ENCODE measurements at places on chromosomes 3 and 15.

DNA sequence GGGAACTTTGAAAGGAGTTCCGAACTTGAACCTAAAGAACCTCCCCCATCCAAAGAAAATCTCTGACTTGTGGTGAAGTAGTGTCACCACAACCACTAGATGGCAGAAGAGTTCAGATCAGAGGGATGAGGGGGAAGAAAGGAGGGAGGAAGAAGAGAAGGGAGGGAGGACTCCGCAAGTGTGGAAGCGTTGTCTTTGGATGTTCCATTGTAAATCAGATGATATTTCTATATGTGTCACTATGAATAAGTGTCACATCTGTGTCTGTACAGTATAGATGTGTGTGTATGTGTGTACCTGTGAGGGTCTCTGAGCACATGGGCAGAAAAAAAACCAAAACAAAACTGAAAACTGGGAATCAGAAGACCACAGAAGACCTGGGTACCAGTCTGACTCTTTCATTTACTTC is 16.9 kb downstream of the SLC24A1 start:
- DNase-seq: peak; percentile 91

- DNase-seq: peak; percentile 83
Observed at GRCh38 chr3:157572559-157573270, 69.5 kb upstream of the VEPH1 start.

DNA sequence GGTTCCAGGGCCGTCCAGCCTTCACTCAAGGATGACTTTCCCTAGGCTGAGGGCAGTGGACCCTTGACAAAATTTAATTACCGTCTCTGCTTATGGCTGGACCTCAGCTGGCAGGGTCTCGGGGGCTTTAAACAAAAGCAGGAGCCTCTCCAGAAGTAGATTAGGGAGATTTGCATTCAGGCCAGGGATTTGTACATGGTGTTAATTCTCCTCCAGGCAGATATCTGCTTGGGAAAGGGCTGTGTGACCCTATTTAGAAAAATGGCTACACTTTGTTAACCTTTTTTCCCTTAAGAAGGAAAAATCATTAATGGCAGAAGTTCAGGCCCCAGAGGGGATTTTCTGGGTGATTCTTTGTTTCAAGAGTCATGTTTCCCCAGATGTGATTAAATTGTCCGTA is 329.1 kb upstream of the C2CD4B start:
- DNase-seq: peak; percentile 85

- DNase-seq: no peak
Observed at GRCh38 chr15:80456517-80457492, 52.6 kb downstream of the ARNT2 start.

DNA sequence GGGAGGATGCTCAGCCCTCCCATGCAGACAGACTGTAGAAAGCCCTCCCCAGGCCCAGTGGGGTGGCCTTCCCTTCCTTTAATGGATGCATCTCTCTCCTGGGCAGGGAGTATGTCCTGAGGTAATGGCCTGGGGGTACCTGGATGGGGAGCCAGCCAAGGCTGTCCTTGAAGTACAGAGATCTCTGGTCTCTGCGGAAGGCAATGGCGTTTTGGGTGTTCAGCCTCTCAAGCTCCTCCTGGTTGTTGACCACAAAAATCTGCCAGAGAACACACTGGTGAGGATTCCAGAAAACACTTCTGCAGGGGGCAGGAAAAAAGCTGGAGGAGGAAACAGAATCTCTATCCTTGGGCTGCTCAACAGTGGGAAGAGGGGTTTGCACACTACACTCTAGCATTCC is 28.9 kb downstream of the EAF1 start:
- DNase-seq: no peak

- DNase-seq: no peak
Observed at GRCh38 chr3:38049358-38050126, 10.5 kb downstream of the DLEC1 start.

- no peak for DNase-seq
Observed at GRCh38 chr3:43290956-43291355, 4.6 kb downstream of the SNRK start.

DNA sequence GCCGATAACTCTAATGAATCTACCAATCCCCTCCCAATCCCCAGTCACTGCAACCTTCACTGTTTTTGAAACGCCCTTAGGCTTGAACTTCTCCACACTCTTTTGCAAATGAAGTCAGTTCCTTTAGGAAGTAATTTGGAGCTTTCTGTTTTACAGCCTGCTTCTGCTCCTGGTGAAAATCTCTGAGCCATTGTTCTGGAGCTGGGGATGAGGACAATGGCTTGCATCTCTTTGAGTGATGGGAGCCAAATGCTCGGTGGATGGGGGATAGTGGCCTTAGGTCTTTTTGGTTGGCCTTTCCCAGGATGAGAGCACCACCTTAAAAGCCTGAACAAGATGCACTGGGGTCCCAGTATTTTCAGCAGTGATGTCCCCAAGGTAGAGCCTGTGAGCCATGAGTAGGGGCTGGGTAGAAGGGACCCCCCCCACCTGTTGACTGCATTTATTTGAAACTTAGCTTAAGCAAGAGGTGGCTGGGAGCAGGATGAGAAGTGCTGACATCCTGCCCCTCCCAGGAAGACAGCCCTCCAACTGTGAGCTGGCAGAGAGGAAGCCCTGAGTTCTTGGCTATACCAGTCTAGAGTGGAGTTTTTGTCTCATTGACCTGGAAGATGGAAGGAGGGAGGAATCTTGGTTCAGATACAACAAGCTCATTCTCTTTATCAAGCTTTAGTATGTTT is 7.6 kb upstream of the MYO5C start:
- no peak for DNase-seq

- DNase-seq: no peak
Observed at GRCh38 chr3:177482048-177482691, 284.9 kb upstream of the TBL1XR1 start.

GRCh38 chr15:85693277-85693676 is 101.4 kb downstream of the KLHL25 start:
- DNase-seq: no peak

- no peak for DNase-seq
Observed at GRCh38 chr3:14507757-14508504, 32.2 kb downstream of the GRIP2 start.

DNA sequence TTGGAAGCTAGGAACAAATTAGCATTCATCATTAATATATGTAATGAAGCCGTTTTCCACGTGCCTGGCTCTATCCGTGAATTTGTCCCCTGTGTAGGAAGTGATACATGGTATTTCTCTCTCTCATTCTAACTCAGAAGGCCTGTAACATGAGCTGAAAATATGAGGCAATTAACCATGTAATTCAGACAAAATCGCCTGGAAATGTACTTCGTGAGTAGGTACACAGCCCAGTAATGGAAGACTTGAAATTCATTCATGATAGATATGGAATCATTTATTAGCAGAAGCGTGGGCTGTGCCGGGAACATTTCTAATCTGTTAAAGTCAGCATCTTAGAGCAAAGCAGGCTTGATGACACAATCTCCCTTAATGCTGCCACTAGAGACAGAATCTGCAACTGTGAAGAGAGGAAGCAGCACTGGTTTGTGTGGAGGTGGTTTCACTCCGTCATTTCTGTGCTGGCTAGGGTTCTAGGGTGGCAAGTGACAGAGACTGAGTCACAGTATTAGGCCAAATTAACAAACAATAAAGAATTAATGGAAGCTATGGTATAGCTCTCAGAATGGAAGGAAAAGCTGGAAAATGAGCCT is 225.0 kb upstream of the PROK2 start:
- no peak for DNase-seq

DNA sequence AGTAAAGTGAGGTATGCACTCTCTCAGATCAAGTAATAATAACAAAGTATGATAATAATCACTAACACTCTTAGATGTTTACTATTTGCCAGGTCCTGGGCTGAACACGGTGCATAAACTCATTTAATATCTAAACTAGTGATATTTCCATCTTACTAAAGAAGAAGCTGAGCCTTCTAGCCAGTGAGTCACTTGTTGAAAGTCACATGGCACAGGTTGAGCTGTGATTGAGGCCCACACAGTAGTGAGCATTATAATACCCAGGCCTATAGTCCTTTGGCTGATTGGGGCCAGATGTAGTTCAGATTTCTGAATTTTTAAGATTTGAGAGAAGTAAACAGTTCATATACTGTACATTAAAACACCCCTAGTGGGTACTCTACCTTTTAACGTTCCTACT is 93.2 kb upstream of the CCDC80 start:
- no peak for DNase-seq

GRCh38 chr3:45693941-45694521 is 4.8 kb downstream of the SACM1L start:
- peak; percentile 4 for DNase-seq

DNA sequence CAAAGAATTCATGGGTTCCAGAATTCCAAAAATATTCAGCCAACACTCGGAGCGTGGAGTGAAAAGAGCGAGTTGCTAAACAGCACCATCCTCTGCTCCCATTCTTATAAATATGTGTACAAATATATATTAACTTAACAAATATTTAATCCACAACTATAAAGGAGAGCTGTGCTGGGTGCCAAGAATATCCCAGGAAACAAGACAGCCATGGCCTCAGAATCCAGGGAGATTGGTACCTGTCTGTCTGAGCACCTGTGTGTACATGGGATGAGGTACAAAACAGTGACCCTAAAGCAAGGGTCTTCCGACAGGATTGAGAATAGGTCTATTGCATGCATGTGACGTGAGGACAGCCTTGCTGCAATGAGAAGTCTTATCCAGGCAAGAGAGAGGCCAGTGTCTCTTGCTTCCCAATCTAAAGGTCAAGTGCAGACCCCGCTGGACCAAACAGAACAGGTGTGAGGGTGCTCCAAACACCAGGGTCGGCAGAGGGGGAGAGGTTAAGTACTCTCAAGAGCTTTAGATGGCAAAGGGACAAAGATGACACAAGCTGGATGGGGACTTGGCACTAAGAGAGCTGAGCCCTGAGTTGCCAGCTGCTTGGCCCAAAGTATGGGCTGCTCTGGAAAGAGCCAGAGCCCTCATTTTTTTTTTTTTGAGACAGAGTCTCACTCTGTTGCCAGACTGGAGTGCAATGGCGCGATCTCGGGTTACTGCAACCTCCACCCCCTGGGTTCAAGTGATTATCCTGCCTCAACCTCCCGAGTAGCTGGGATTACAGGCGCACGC is 36.2 kb downstream of the HOMER2 start:
- no peak for DNase-seq

DNA sequence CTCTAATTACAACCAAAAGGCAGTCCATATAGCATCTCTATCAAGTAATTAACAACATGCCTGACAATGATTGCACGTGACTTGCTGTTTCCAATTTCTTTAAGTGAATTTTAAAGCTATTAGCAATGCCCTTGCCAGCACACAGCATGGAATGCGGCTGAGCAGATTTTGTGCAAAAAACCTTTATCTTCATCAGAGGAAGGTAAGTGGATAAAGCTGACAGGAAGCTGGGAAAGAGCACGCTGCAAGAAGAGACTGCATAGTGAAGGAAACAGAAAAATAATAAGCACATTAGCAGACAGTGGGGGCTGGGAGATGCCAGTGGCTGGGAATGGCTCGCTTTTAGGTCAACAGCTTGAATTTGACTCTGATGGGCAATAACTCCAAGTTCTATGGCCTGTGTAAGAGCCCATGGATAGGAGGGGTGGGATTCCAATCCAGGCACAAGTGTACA is 138.8 kb downstream of the PDZRN3 start:
- peak; percentile 93 for DNase-seq

- no peak for DNase-seq
Observed at GRCh38 chr3:194246709-194247349, 104.3 kb downstream of the CPN2 start.

DNA sequence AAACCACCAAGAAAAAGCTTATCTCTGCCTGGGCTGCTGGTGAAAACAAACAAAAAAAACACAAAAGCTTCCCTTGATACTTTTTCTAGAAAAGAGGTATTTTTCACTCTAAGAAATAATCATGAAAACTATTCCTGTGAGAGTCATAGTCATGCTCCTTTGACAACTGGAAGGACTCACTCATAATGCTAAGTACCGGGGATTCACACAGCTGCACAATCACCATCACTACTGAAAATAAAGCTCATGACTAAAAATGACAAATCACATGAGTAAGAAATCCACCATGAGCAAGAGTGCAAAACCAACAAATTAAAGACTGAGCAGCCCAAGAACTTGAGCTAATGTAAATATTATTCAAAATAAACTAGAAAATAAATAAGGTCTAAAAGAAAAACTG is 10.6 kb upstream of the POU1F1 start:
- DNase-seq: no peak

- DNase-seq: peak; percentile 35
Observed at GRCh38 chr3:61563313-61564271, 2.2 kb downstream of the PTPRG start.

- DNase-seq: no peak
Observed at GRCh38 chr3:170539897-170540296, 46.0 kb downstream of the SLC7A14 start.

All from NCI-H82 (cell line).